ENCODE measurements at places on chromosomes 16 and 17. TPM values are rescaled to one million over a fixed set of nuclear protein-coding genes. Genes with fewer than 3 reads are reported as not detected.

Gene FAM20A
- 6.5 TPM for polyA plus RNA-seq

- no peak for DNase-seq
Observed at GRCh38 chr17:54932711-54933110, 32.1 kb downstream of the TOM1L1 start.

DNA sequence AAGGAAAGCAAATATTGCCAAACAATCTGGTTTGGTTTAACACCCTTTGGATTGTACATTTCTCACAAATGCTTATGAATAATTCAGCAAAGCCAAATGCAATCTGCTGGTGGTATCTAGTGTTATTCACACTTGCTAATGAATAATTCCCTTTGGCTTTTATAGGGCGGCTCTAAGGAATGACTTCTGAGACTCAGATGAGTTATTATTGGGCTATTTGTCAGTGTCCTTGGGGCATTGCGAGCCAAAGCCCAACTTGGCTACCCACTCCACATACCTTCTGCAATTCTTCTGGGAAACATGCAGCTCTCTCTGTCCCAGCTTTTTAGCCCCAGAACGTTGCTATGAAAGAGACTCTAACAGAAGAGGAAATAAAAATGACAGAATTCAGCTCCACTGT, 41.1 kb downstream of the FTO start:
- no peak for DNase-seq

DNA sequence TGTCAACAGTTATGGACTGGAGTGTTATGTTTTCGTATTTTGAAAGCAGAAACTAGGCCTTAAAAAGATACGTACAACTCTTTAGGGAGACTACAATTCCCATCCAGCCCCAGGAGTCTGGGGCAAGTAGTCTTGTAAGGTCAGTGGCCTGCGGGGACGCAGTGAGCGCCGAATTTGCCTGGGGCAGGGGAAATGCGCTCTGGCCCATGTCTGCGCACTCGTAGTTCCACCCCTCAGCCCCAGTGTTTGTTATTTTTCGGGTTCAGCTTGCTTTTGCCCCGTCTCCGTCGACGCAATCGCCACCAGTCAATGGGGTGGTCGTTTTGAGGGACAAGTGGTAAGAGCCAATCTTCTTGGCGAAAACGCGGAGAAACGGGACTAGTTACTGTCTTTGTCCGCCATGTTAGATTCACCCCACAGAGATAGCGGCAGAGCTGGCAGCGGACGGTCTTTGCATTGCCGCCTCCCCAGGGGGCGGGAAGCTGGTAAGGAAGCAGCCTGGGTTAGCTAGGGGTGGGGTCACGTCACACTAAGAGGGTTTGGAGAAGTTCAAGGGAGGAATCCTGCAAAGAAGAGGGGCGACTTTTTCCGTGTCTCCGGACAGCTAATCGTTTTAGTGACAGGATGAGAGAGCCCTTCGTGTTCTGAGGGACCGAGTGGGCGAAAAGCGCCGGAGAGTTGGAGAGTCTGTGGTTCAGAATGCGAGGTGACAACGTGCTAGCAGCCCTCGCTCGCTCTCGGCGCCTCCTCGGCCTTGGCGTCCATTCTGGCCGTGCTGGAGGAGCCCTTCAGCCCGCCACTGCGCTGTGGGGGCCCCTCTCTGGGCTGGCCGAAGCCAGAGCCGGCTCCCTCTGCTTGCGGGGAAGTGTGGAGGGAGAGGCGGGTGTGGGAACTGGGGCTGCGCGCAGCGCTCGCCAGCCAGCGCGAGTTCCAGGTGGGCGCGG, 1.1 kb upstream of the BRCA1 start:
- no peak for DNase-seq

Gene TBC1D26
- 0.24 TPM for polyA plus RNA-seq

DNA sequence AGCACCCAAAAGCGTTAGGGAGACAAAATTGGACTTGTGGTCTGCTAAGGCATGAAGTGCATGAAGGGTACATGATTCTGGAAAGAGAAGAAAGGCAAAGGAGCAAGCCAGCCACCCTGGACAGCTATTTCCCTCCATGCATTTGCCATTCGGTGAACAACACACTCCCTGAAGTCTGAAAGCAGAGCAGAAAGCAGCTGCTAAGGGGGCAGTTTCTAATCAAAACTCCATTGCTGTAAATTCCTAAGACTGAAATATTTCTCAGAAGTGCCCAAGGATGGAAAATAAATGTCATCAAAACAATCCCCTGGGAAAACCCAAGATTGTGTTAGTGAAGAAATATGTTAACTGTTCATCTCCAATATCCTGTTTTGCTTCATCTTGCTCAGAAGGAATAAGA, 44.3 kb downstream of the PMP22 start:
- peak; percentile 31 for DNase-seq

Gene PYCARD
- polyA plus RNA-seq = 10.5 TPM

Gene SKAP1
- polyA plus RNA-seq = 0.52 TPM

GRCh38 chr17:70055000-70055399, 20.0 kb upstream of the KCNJ16 start:
- peak; percentile 52 for DNase-seq
